ENCODE measurements at places on chromosomes 12 and 14.

- DNase-seq: no peak
These were observed 341.8 kb downstream of the C12orf50 start for GRCh38 chr12:87687362-87687761.

DNA sequence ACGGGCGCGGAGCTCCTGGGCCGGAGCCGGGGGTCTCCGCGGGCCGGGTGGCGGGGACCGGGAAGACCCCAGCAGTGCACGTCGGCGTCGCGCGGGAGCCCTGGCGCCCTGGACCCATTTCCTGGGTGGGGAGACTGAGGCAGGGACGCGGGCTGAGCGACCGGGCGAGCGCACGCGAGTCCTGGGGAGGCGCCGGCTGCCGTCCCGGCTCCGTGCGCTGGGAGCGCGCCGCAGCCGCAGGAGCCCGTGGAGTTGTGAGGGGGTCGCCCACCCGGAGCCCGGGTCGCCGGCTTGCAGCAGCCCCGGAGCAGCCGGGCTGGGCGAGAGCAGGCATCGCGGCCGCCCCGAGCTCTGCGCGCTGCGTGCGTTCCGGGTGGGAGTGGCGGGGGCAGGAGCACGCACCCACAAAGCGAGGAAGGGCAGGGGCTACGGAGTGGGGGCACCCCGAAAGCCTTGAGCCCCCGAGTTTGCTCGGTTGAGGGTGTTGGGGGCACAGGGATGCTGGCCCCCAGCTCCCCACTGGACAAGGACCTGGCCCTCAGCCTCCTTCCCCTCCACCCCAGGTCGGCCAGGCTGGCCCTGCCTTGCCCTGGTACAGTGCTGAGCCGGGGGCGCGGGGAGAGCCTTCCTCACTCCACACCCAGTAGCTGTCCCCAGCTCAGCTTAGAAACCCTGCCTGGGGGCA is 620 bp downstream of the MMP17 start:
- no peak for DNase-seq

- no peak for DNase-seq
These were observed 40.9 kb downstream of the MBIP start for GRCh38 chr14:36279306-36280190.

- peak; percentile 45 for DNase-seq
These were observed 603 bp downstream of the PABPN1 start for GRCh38 chr14:23321572-23322547.

DNA sequence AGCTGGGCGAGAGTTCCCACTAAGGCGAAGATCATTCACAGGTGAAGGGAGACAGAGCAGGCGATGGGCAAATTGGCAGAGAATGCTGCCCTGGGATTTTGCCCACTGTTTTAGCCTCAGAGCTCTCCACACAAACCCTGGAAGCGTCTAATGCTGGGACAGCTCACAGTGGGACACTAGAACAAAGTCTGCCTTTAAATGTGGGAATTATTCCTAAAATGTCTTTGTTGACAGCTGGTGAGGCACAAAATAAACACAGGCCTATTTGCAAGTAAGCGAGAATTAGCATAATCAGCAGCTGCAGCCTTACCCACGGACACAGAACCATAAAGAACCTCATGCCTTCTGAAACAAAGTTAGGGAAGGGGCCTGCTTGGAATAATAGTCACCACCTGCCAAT is 824.5 kb downstream of the AACS start:
- no peak for DNase-seq

DNA sequence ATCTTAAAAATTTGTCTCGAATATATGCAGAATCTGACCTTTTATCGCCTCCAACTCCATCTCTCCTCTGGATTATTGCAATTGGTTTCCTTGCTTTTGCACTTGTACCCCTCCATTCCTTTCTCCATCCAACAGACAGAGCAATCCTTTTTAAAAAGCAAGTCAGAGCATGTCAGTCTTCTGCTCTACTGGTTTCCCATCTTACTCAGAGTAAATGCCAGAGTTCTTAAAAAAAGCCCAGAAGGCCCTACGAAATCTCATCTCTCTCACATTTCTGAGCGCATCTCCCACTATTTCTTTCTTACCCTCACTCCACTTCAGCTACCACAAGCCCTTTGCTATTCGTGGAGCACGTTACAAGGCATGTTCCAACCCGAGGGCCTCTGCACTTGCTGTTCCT is 236.9 kb upstream of the DDHD1 start:
- no peak for DNase-seq

DNA sequence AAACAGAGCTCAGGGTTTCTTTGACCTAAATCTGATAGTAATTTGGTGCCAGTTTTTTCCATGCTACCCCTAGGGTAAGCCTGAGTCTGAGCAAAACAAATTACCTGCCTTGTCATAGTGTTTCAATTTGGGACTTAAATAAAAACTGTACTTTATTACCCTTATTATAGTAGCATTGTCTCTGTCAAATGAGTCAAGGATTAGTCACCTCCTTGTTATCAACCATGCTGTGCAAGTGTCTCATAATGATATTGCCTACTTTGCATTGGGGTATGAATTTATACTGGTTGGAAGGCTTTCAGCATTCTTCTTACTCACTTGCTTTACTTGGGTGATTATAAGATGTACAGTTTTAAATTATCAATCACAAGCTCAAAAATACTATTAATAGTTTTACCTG is 380.0 kb downstream of the LRFN5 start:
- DNase-seq: no peak

DNA sequence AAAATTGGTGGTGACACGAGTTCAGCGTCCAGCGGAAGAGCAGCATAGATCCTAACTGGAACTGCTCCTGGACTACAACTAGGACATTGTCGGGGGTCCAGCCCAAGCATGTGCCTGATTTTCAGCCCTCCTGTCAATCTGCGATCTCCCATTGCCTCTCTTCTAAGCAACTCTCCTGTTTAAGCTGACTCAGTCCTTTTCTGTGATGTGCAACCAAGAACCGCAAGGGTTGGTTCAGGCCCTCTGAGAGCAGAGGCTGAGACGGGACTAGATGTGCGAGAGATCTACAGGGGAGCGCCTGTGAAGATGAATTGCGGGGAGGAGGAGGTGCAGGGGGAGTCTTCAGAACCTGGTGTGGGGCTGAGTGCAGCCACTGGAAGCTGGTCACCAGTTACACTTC is 3.7 kb upstream of the PAPLN start:
- DNase-seq: no peak

Data from stimulated activated CD4-positive, alpha-beta T cell treated with anti-CD3 and anti-CD28 coated beads, Interleukin-4, amount 100 ng/mL, for 4 hours (primary cell).